ENCODE measurements at places on chromosomes 4 and X.

DNA sequence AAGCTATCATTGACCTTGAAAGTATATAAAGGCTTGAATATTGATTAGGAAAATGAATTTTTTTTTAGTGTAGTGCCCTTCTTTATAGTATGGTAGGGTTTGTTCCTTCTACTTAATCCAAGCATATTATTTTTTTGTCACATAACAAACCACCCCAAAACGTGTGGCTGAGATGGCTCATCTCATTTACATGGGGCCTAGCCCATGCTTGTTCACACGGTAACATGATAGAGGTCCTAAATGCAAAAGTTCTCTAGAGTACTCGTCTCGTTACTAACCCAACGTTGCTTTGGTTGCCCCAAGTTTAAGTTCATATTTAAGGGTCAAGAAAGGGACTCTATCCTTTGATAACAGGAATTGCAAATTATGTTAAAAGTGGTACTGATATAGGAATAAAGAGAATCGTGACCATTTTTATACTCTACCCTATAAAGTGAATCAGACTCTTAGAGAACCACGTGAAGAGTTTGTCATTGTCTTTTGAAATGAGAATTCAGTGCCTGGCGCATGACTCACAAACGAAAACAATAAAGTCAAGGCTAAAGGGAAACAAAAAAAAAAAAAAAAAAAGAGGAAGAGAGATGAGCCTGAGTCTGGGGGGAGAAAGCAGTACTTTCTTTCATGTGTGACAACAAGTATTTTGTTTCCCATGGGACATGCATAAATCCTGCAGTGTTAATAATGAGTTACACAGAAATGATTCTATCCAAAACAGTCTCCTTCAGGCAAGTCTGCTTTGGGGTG lies 402.8 kb upstream of the NWD2 start:
- no peak for DNase-seq

- DNase-seq: no peak
Measured at GRCh38 chr4:120524237-120524636, 398.3 kb downstream of the PRDM5 start.

DNA sequence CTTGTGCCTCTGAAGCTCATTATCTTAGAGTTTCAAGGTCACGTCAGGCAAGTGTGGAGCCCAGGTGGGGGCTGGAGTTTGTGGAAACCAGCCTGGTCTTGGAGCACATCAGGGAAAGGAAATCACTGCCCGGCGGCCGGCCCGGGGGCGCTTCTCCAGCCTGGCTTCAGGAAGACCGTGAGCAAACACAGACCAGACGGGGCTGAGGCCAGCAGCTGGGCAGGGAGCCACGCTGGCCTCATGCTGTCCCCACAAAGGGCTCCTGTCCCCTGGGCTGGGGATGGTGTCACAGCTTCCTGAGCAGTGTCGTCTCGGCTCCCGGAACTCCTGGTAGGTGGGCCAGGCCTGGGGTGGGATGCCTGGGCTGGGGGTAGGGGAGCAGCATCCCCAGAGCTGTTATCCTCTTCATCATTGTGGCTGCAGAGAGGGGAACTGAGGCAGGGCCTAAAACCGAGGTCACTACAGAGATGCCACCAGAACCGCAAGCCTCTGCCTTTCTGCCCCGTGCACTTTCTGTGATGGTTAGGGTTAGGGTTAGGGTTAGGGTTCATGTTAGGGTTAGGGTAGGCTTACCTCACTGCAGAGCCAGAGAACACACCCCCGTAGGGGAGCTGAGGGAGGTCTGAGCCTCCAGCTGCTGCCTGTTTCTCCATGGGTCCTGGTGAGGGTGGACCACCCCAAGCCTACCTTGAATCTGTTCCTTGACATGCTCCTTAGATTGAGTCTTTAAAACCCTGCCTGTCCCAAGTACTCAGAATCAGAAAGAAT lies 77.5 kb downstream of the HTRA3 start:
- no peak for DNase-seq

DNA sequence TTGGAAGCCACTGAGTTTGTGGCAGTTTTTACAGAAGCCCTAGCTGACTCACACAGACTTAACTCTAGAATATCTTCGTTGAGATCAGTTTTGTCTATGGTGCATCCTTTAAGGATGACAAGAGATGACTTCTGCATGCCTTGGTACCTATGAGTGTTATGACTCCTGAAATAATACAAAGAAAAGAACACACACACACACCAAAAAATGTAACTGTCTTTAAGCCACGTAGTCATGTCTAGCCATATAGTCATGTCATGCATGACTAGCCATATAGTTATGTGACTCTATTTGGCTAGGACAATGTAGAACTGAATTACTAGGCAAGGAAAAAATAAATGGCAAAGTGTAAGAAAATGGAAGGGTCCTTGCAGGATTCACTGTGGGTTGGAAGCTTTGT lies 447.8 kb downstream of the NLGN4X start:
- no peak for DNase-seq

- DNase-seq: no peak
Measured at GRCh38 chrX:63526863-63527262, 175.7 kb upstream of the SPIN4 start.

GRCh38 chr4:182175788-182176519 lies 67.2 kb upstream of the TENM3 start:
- no peak for DNase-seq

- no peak for DNase-seq
Measured at GRCh38 chr4:103443324-103443723, 245.2 kb upstream of the CENPE start.

DNA sequence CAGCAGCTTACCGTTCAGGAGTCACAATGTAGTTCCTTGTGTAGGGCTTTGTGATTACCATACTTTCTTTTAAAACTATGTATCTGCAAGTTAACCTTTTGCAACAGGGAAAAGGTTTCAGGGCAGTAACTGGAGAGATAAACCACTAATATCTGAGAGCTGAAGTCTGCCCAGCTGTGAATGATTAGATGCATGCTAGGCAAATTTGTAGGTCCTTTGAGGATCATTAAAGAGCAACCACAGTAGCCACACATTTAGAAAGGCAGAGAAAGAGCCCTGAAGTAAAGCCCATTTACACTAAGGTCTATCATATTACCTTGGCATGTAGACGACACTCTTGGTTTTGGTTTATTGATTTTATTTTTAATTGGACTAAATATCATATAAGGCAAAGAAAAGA lies 60.0 kb downstream of the ATP8A1 start:
- no peak for DNase-seq

GRCh38 chr4:132016703-132017350 lies 1132.3 kb upstream of the PCDH10 start:
- no peak for DNase-seq

All from stimulated activated CD8-positive, alpha-beta memory T cell treated with anti-CD3 and anti-CD28 coated beads, Interleukin-15, amount 100 ng/mL, for 48 hours (primary cell).